Breast epithelium (tissue), 4 donors: ENCODE measurements at places on chromosomes 6 and 20.

- DNase-seq, result no peak
Observed at GRCh38 chr6:11534561-11534960, 3.0 kb upstream of the TMEM170B start.

- DNase-seq, result no peak
Observed at GRCh38 chr6:149723771-149724417, 6.0 kb upstream of the LATS1 start.

DNA sequence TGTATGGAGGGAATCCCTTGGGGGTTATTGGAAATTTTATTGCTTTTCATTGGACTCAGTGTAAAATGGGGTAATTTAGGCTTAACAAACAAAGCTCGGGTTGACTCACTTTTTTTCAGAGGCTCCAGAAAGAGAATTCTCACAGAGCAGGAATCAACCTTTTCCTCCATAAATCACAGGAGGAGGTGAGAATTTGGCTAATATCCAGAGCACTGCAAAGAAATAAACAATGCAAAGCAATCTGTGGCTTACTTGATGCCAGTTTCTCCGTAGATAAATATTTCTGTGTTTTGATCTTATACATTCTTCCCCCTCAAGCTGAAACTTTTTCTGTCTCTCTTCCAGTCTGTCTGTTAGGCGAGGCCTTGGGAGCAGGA is 176.6 kb downstream of the TSHZ2 start:
- no peak for DNase-seq

GRCh38 chr6:12293931-12294807 is 4.0 kb downstream of the EDN1 start:
- no peak for DNase-seq

DNA sequence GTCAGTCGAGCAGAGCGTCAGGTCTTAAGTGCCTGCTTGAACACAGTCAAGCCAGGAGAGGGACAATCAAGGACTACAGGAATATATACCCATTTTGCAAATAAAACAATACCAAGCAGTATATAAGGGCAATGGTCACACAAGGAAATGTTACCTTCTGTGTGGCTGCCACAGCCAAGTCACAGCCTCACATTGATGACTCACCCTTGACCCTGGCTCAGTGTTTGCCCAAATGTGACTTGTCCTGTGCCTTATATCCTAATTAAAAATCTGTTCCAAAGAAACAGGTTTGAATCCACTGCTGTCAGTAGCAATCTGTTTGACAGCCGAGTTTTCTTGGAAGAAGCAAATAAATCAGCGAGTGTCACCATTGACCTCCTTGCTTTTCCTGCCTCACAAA is 34.3 kb downstream of the C6orf89 start:
- DNase-seq, result no peak
